ENCODE measurements at places on chromosomes 7 and 10. TPM values are rescaled to one million over a fixed set of nuclear protein-coding genes. Genes with fewer than 3 reads are reported as not detected.

The HSPA12A gene
- total RNA-seq, result 25.5 TPM

The OPN1SW gene
- not detected for total RNA-seq

The PILRA gene
- not detected for total RNA-seq

The ASB10 gene
- not detected for total RNA-seq

DNA sequence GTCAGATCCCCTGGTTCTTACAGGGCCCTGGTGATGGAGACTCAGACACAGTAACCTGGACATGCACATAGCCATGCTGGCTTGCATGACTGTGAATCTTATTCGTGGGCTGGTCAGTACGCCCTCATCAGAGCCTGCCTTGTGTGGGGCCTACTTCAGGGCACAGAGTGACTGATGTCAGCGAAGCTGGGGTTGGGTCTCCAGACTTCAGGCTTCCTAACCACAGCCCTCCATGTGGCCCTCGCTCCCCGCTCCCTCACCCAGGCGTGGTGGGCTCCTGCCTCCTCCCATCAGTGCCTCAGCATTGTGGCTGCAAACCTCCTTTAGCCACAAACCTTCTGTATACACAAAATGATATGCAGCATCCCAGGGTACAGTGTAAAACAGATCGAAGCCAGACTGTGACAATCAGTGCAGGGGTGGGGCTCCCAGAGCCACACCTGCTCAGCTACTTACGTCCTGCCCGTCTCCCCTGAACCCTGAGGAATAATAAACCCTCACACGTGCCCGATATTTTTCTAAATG, 7.1 kb upstream of the C10orf105 start:
- DNase-seq, result no peak

GRCh38 chr7:124031919-124032318, 948 bp downstream of the TMEM229A start:
- peak; percentile 38 for DNase-seq
